ENCODE measurements at places on chromosomes 7 and 10. TPM values are rescaled to one million over a fixed set of nuclear protein-coding genes. Genes with fewer than 3 reads are reported as not detected.

Gene ACHE
- polyA plus RNA-seq = 0.67 TPM

Gene PTER
- 7.0 TPM for polyA plus RNA-seq

Gene NUPR2
- not detected for polyA plus RNA-seq

Gene GLI3
- 0.51 TPM for polyA plus RNA-seq

Gene CLEC5A
- 0.79 TPM for polyA plus RNA-seq

Gene TAS2R4
- 0.22 TPM for polyA plus RNA-seq

Gene ENO4
- not detected for polyA plus RNA-seq

Gene CNNM2
- 1.0 TPM for polyA plus RNA-seq

Gene NPFFR1
- polyA plus RNA-seq = under 0.01 TPM

Gene TAS2R5
- 0.36 TPM for polyA plus RNA-seq

Gene MOGAT3
- not detected for polyA plus RNA-seq

Gene UPK3BL1
- polyA plus RNA-seq = 14.3 TPM

Gene IL2RA
- 2.4 TPM for polyA plus RNA-seq

Gene MSMB
- not detected for polyA plus RNA-seq

Gene EPDR1
- 6.7 TPM for polyA plus RNA-seq

Gene PRKAR2B
- polyA plus RNA-seq = 276 TPM

Gene SPAM1
- polyA plus RNA-seq = not detected

Gene EZH2
- polyA plus RNA-seq = 1.8 TPM

Gene SKIDA1
- 0.13 TPM for polyA plus RNA-seq

Gene AMPH
- 2.9 TPM for polyA plus RNA-seq

Gene CPEB3
- 1.3 TPM for polyA plus RNA-seq

Gene CYP2C19
- polyA plus RNA-seq = not detected

Gene ABCB1
- 0.69 TPM for polyA plus RNA-seq

Gene POP7
- polyA plus RNA-seq = 27.4 TPM

Gene CCDC172
- polyA plus RNA-seq = not detected

Gene ETV1
- polyA plus RNA-seq = 1.4 TPM

Gene MKX
- polyA plus RNA-seq = 1.2 TPM

Gene CPED1
- polyA plus RNA-seq = 0.92 TPM

Gene FBXW4
- polyA plus RNA-seq = 34.0 TPM

Gene TFPI2
- 19.8 TPM for polyA plus RNA-seq

Gene GNAT3
- polyA plus RNA-seq = 0.06 TPM

Gene ELN
- 142 TPM for polyA plus RNA-seq

Gene MMP21
- 0.13 TPM for polyA plus RNA-seq

Gene MORN4
- polyA plus RNA-seq = 4.6 TPM

Gene TRDMT1
- 1.3 TPM for polyA plus RNA-seq

Gene HOXA13
- 0.03 TPM for polyA plus RNA-seq

Gene FOXI2
- 0.10 TPM for polyA plus RNA-seq

Gene DGKB
- 0.06 TPM for polyA plus RNA-seq

Gene COL13A1
- 0.22 TPM for polyA plus RNA-seq

Gene FAM180A
- polyA plus RNA-seq = 0.07 TPM

Gene OPN4
- polyA plus RNA-seq = 0.34 TPM

Gene HOXA3
- polyA plus RNA-seq = 4.6 TPM

Gene CDC14C
- polyA plus RNA-seq = not detected

Gene DPCD
- polyA plus RNA-seq = 31.7 TPM

Gene DHX32
- polyA plus RNA-seq = 13.6 TPM

Gene MYOF
- polyA plus RNA-seq = 6.2 TPM

Gene PKD2L1
- polyA plus RNA-seq = not detected

Gene RARRES2
- polyA plus RNA-seq = 206 TPM

Gene ZNF365
- 0.08 TPM for polyA plus RNA-seq

Gene PRPS1L1
- polyA plus RNA-seq = not detected

Data from adipose tissue (tissue), 3 donors.